ENCODE measurements at places on chromosomes 5 and 9.

DNA sequence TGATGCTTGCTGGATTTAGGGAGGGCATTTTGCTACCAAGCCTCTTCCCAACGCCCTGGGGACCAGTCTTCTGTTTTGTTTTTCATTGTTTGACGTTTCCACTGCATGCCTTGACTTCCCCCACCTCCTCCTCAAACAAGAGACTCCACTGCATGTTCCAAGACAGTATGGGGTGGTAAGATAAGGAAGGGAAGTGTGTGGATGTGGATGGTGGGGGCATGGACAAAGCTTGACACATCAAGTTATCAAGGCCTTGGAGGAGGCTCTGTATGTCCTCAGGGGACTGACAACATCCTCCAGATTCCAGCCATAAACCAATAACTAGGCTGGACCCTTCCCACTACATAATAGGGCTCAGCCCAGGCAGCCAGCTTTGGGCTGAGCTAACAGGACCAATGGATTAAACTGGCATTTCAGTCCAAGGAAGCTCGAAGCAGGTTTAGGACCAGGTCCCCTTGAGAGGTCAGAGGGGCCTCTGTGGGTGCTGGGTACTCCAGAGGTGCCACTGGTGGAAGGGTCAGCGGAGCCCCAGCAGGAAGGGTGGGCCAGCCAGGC is 23.0 kb downstream of the PCDHGC5 start:
- no peak for DNase-seq

DNA sequence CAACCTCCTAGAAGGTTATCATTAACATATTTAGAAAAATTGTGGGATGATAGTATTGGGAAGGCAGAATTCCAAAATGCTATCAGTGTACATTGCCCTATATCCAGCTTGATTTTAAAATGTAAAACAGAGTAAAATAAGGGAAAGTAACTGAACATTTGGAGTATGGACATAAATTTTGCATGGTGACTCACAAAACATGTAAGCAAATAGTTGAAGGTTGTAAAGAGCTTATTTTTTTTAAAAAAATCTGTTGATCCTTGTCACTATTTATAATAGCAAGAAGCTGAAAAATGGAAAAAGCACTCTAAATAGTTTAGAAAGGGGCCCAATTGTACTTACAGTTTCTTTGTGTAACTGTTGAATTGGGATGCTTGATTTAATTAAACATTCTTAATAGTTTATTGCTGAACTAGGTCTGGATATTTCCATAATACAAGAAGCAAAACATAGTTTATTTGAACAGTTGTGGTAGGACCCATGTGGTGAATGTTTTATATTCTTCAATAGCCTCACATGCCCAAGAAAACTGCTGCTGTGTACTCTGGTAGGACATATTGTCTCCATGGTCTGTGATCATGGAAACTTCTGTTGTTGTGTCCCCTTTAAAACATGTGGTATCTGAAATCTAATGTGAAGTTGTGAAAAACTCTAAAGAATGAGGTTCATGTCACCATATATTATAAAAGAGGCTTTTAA is 82.4 kb downstream of the NNT start:
- no peak for DNase-seq

- DNase-seq, result no peak
These were observed 672.9 kb upstream of the GRAMD2B start for GRCh38 chr5:125750147-125750860.

GRCh38 chr5:157511651-157512644 is 51.9 kb downstream of the NIPAL4 start:
- DNase-seq, result peak; percentile 93

GRCh38 chr9:115170358-115171073 is 52.6 kb upstream of the TNC start:
- no peak for DNase-seq

DNA sequence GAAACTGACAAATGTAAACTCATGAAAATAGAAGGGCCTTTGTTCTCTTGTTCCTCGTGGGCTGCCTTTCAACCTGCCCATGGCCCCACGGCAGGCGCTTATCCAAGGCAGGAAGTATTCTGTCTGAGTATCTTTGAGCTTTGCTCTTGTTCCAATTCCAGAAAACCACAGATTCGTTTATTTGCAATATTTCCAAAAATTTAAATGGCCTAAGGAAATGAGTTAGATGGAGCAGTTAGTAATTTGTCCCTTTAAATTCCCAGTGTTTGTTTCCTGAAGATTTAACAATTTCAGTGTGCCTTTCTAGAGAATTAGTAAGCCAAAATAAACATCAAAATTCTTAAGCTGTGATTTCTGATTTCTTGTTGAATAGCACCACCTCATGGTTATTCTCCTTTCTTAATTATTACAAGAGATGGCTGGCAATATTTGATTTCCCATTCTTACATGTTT is 299.4 kb upstream of the RASA1 start:
- DNase-seq, result peak; percentile 55

DNA sequence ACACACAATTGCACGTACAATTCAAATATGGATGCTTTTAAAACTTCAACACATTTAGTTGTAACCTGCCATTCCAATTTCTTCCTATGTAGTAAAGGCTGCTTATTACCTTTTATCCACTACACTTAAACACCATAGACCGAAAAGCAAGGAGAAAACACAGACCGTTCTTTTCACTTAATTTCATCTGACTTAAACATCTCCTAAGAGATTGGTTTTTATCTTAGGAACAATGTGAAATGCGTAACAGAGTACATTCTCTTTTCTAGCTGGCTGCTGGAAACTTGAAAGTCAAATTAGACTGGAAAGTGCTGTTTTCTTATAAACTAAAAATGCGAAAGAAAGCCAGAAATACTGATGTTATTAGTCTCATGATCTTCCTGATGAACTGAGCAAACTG is 241.8 kb downstream of the MLLT3 start:
- DNase-seq, result no peak

DNA sequence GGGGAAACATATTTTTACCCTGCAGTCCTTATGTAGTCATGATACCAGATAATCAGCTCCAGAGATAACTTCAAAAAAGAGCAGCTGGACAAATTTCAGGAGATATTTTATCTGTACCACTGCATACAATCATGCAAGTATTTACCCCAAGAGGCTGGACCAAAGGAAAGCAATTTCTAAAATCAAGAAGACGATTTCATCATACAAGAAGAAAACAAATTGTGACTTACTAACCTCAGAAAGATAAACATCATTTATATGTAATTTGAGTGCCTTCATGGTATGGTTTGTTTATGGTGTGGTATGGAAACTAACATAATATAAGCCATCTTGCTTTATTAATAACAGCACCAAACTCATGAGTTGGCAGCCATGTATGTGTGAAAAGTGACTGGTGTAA is 603.6 kb downstream of the PSAT1 start:
- no peak for DNase-seq

DNA sequence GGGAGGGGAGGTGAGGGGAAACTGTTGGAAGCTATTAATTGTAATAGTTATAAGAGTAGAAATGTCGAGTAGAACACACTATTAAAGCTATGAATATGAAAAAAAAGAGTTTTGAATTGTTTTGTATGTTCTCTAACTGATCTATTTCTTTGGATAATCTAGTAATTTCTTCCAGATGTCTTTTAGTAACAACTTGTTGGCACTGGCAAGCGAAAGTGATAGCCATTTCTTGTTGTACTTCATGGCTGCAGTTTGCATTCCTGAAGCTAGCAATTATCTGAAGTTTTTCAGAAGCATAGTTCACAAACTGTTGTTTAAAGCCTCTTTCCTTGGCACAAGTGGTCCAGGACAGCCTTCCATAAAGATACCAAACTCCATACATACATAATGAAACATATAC is 49.4 kb upstream of the SPATA31C2 start:
- DNase-seq, result no peak

DNA sequence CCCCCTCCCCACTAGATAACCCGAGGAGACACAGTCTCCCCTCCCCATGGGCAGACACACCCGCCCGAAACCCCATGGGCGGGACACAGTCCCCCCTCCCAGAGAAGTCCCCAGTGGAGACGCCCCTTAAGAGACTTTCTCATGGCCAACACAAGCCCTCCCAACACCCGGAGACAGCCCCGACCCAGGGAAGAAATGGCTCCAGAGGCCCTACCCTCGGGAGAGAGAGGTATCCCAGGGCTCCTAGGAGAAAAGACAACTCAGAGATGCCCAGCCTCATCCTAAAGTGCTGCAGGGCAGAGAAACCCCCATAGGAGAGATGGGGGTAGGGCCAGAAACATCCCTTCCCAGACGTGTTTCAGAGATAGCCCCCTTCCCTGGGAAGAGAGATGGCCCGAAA is 27.4 kb downstream of the PCDH1 start:
- DNase-seq, result no peak

DNA sequence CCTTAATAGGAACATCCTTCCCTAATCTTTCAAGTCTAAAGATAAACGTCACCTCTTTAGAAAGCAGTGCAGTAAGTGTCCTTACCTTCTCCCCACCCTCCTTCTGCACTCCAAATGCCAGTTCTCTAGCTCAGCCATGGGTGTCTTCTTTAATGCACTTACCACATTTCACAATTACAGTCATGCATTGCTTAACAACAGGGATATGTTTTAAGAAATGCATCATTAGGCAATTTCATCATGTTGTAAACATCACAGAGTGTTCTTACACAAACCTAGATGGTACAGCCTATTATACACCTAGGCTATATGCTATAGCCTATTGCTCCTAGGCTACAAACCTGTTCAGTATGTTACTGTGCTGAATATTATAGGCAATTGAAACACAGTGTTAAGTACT is 91.2 kb downstream of the RFX3 start:
- no peak for DNase-seq

DNA sequence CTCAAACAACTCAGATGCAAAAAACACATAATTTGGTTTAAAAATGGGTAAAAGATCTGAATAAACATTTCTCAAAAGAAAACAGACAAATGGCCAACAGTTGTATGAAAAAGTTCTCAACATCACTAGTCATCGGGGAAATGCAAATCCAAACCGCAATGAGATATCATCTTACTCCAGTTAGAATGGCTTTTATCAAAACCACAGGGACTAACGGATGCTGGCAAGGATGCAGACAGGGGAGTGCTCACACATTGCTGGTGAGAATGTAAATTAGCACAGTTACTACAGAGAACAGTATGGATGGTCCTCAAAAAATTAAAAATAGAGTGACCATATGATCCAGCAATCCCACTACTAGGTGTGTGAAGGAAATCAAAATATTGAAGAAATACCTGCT is 589.1 kb upstream of the ADAMTS16 start:
- no peak for DNase-seq

DNA sequence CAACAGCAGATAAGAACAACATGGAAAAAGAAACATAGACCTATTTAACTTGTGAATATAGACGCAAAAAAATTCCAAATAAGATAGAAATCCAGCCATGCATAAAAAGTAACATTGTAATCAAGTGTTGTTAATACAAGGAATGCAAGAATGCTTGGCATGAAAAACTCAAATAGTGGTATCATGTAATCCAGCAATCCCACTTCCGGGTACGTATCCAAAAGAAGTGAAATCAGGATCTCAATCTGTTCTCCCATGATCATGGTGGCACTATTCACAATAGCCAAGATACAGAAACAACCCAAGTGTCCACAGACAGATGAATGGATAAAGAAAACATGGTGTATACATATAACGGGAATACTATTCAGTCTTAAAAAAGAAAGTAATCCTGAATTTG is 437.4 kb downstream of the ARHGEF28 start:
- no peak for DNase-seq

- no peak for DNase-seq
These were observed 37.1 kb upstream of the NTNG2 start for GRCh38 chr9:132124800-132125199.

DNA sequence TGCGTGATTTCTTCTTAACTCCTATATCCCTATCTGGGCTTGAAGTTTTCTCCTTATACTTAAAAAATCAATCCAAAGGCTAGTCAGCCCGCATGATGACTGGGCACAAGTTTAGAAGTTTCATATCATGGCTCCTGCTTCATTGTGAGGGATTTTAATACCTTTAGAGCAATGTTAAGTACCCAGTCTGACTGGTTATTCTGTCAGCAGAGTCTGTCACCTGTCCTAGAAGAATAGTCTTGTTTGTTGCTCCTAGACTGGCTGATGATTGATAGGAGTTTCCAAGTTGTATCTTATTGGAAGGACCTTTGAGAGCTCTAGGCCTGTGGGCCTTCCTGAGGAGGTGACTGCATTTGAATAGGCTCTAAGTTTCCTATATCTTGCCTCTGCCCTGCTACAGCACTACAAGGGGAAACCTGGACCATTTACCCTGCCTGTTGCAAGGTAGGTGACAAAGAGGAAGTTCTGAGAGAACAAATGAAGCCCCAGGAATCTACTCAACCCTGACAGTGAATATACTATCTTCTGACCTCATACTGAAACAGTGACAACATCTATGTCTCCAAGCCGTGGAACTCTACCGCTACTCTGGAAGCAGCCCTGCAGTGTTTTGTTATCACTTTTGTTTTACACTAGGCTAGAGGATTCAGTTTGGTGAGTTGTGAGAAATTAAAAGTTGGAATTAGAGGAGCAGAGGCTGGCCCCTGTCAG is 66.5 kb downstream of the F2RL2 start:
- DNase-seq, result no peak

DNA sequence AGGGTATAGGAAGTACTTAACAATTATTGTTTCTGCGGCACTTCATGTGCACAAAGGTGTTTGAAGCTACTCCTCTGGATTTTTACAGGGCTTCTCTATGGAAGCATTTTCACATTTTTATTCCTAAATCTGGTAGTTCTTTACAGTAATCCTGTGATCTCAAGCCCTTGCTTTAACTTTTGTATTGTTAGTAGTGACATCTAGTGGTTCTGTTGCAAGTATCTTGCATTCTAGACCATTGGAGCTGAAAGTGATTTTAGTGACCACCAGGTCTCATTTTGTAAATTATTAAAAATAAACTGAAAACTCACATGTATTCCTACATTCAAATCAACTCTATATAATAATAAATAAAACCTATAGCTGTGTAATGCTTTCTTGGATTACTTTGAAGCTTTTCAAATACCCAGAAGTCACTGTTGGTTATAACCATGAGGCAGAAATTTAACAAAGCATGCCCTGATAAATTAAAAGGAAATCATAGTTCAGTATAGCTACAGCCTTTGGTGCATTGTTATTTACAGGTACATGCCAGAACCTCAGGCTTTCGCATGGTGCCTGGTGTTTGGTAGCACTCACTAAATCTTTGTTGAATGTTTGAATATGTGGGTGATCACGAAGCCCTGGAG is 18.9 kb downstream of the RPS23 start:
- no peak for DNase-seq

DNA sequence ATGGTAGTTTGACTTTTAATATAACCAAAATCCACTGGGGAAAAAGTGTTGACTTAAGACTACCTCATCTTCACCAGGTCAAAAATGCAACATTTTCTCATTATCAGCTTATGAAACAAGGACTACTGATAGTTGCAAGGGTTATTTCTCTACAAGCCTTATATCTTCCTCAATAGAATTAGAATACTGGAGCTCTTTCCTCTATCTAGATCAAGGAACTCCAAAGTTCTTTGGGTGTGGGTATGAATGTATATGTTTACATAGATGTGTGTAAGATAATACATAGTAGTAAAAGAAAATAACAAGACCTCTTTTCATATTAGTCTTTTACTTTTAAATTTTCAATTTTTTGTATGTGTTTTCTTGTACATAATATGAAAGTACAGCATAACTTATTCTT is 244.5 kb downstream of the MLLT3 start:
- no peak for DNase-seq

All from glomerular endothelial cell (primary cell).